ENCODE measurements at places on chromosomes 1 and 21.

DNA sequence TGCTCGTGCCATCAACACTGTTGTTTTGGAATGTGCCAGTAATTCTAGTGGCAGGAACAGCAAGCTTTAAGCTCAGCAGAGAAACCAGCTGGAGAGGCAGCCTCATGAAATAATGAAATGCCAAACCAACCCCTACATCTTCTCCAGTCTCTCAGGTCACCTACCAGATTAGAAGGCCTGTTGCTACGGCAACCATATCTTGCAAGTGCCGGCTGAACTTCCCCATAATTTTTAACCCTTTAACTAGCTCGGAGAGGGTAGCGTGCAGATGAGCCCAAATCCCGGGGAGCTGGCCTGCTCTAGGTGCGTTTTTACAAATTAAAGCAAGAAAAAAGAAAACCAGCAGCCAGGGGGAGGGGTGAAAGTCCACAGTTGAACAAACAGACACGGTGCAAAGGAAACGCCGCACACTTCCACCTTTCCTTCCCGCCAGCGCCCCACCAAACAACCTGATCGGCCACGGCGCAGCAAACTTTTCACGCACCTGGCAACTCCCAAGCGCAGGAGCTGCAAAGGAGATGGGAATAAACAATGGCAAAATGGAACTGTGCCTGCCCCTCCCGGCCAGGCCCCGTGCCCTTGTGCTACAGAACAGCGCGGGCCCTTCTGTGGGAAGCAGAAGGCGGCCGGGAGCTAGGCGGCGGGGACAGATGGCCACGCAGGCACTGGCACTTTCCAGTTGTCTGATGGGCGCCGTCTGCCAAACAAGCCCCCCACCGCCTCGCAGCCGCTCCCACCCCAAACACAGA lies 50.1 kb downstream of the SSBP3 start:
- no peak for DNase-seq

DNA sequence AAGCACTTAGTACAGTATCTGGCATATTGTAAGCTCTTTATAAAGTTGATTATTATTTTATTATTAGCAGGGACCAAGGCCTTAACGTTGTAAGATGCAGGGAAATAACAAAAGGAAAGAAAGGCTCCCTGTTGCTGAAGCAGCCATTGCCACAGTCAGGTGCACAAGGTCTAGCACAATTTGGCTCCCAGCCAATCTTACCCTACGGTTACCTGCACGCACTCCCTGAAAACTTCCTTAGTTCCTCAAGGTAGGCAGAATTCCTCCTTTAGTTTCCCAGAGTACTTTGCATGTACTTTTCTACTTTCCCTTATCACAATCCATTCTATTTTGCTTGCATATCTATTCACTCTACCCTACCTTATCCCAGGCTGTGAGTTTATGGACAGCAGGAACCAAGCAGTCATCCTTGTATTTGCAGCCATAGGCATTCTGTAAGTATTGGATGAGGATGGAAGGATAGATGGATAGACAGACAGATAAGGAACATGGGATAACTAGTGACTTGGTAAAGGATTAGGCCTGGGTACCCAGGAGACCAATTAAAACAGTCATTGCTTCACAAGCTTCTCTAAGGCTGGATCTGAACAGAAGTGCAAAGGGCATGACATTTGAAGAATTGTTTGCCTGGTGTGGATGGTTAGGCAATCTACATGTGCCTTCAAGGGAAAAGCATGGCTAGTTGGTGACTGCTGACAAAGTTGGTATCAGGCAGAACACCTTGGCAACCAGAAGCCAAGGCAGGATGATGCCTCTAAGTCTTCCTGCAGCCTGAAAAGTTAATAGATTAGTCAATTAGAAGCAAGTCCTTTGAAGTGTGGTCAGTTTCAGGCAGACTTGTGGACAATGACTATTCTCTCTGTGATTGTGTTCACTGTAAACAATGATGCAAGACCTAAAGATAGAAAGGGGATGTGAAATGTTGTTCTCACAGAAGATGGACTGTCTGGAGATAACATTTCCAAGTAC lies 20.8 kb upstream of the JAK1 start:
- DNase-seq, result no peak

DNA sequence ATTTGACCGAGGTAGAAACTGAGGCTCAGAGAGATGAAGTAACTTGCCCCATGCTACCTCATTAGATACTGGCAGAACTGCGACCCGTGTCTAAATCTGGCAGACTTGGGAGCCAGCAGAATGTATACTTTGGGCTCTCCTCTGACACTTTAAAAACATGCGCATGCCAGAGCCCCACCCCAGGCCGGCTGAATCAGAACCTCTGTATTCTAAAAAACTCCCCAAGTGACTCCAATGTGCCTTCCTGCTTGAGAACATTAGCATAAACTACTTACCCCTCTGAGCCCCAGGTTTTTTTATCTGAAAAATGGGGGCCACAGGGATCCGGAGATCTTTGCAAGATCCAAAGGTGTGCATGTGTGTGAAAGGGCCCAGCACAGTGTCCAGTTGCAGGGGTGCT lies 344.7 kb upstream of the USP24 start:
- no peak for DNase-seq

DNA sequence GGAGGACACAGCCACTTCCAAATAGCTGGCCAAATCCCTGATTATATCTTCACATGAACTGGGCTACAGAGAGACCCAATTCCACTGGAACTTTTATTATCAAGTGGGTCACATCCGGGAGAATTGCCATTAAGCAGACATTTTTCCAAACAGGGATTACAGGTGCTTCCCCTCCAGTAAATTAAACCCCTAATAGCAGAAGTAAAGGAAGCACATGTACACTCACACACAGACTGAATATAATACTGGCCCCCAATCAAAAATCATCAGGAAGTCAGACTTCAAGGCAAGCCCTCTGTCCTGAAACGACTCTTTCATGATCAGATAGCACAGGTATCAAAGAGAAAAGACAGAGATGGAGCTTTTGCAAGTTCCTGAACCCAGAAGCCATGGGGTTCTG lies 118.6 kb upstream of the PPP2R5A start:
- DNase-seq, result no peak

- no peak for DNase-seq
Measured at GRCh38 chr1:60033066-60033465, 40.5 kb downstream of the C1orf87 start.

GRCh38 chr1:110533230-110533629 lies 14.3 kb upstream of the KCNA10 start:
- no peak for DNase-seq

DNA sequence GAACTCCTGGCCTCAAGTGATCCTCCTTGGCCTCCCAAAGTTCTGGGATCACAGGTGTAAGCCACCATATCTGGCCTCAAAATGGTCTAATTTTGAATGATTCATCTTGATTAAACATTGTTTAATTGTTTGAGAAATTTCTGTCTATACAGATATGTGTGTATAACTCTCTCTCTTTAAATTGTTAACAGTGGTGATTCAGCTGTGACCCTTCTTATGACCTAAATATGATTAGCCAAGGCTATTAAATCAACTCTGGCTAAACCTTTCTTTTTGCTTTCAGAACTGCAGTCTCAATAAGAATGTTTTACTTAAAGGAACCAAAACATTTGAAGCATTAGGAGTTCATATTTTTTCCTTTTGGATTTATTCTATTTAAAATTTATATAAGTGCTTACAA lies 19.2 kb upstream of the B3GALT5 start:
- DNase-seq, result no peak

- DNase-seq, result no peak
Measured at GRCh38 chr1:115284209-115284608, 53.8 kb downstream of the NGF start.

- no peak for DNase-seq
Measured at GRCh38 chr1:226711976-226712741, 26.9 kb downstream of the ITPKB start.

DNA sequence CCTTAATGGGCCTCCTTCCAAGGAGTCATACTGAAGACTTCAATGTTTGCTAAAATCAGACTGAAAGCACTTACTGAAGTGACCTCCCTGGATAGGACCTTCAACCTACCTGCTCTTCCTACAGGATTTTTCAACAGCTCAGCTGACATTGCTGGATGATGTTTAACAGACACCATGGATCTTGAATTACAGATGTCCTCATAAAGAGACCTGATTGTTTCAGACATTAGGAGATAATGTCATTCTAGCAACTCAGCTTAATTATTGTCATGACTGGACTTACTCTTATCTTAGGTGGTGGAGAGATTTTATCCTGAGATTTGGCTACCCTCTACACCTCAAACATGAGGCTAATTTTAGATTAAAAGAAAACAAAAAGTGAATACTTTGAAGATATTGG lies 73.9 kb upstream of the SDC3 start:
- DNase-seq, result no peak

- DNase-seq, result no peak
Measured at GRCh38 chr1:169796274-169796810, 1.6 kb upstream of the METTL18 start.

GRCh38 chr21:33078907-33079582 lies 9.1 kb downstream of the OLIG1 start:
- no peak for DNase-seq

GRCh38 chr1:93605812-93606512 lies 75.7 kb downstream of the BCAR3 start:
- DNase-seq, result no peak

- DNase-seq, result peak; percentile 9
Measured at GRCh38 chr1:20187103-20187812, 940 bp upstream of the PLA2G2C start.

DNA sequence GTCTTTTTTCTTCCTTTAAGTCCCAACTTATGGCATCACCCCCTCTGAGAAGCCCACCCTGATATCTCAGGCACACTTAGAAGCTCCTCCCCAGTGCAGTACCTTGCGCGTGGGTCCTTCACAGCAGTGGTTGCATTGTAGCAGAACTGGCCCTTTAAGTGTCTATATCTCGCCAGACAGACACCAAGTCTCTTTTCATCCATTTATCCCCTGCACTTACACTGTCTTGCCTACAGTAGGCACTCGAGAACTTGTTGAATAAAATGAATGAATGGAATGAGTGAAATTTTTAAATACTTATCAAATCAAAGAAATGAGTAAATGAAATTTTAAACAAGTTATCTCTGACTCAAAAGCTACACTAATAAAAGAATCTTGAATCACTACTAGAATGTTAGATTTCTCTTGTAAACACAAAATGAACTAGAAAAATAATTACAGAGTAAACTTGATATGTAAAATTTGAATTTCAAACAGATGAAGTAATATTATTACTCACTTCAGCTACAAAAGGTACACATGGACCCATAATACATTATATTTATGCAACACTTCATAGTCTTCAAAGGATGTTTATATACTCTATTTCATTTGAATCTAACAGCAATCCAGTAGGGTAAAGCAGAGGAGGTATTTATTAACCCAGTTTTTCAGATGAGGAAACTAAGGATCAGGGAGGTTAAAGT lies 54.7 kb upstream of the MAN1A2 start:
- DNase-seq, result peak; percentile 47

- DNase-seq, result no peak
Measured at GRCh38 chr1:97767381-97767780, 153.5 kb downstream of the DPYD start.

GRCh38 chr1:34235594-34235993 lies 58.9 kb downstream of the C1orf94 start:
- no peak for DNase-seq

GRCh38 chr1:81155131-81155530 lies 645.6 kb upstream of the ADGRL2 start:
- no peak for DNase-seq

GRCh38 chr1:938711-939489 lies 15.2 kb downstream of the SAMD11 start:
- peak; percentile 71 for DNase-seq

DNA sequence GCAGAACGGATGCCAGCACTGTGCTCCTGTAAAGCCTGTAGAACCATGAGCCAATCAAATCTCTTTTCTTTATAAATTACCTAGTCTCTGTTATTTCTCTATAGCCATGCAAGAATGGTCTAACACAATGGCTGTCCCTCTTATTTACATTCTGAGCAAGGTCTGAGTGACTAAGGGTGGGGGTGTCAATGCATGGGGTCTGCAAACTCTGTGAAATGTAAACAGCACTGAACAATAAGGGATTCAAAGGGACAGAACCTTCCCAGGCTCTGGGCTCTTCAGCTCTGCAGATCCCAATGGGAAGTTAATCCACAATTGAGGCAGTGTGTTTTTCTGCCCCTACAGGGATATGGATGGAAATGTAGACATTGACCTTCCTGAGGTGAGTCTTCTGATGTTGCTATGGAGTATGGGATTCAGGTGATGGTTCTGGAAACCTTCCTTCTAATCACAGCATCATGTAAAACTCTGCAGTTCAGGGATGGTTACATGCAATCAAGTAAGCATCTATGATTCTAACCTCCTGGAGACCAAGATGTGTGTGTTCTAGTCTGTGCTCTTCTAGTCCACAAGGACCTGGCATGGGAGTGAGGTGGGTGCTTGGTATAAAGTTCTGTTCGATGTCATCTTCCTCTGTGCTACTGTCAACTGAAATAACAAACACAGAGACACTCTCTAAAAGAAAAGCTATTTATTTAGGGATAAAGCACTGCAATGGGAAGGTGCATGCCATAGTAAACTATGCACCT lies 38.6 kb downstream of the CAPN9 start:
- no peak for DNase-seq

DNA sequence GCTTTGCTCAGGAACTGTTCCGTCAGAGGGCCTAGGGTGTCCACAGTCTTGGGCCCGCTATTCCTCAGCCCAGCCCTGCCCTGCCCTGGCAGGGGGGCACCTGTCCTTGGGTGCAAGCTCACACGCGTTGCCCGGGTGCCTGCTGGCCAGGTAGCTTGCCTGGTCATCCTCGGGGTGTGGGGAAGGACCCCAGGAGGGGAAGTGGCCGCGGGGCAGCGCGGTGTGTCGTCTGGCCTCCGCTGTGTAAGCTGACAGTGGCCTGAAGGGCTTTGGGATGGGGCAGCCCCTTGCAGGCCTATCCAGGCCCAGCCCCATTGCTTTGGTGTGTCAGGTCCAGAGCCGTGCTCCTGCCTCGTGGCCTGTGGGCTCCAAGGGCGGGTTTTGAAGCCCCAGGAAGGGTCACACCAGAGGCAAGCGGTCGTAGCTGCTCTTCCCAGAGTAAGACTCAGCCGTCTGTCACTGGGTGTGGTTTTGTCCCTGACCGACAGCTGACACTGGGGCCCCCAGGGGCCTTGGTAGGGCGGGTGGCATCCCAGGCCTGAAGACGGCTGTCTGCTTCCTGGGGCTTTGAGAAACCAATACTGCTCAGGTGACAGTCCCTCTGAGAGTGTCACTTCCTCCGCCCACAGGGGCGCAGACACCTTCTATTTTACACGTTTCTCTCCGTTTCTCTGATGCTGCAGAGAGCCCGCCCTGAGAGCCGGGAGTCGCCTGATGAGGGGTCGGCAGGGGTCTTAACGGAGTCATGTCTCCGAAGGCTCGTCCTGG lies 72.1 kb downstream of the SKI start:
- no peak for DNase-seq

- DNase-seq, result peak; percentile 87
Measured at GRCh38 chr1:27357281-27358037, 9.3 kb downstream of the MAP3K6 start.

All from GM23338 (cell line).